ENCODE measurements at places on chromosomes 16 and 17.

- no peak for DNase-seq
Measured at GRCh38 chr17:27895123-27895895, 2.1 kb upstream of the LYRM9 start.

DNA sequence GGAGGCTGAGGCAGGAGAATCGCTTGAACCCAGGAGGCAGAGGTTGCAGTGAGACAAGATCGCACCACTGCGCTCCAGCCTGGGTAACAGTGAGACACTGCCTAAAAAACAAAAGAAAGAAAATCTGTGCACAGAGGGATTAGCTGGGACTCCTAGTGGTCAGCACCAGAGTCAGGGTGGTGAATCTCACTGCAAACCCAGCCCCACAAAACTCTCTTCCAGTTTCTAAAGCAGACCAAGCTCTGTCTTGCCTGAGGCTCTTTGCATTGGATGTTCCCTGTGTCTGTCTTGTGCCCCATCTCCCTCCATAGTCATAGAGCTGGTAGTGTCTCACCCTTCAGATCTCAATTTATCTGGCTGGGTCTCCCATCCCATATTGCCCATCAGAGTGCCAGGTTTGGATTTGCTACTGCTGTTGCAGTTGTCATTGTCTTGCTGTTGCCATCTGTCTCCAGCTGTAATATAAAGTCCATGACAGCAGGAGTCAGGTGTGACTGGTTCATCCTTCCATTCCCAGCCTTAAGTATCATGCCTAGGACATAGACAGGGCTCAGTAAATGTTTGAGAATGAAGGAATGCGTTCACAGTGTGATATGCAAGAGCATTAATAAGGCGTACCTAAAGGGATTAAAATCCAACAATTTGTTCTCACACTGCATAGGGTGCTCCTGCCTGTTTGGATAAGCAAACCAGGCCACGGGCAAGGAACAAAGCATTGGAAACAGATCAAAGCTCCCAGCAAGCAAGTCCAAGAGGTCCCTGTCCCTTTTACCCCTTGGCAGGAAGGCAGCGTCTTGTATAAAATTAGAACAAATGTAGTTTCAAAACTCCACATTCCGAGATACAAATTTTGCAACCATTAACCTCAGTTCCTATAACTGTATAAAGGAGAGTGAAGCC lies 614.6 kb upstream of the CDH5 start:
- DNase-seq, result no peak

DNA sequence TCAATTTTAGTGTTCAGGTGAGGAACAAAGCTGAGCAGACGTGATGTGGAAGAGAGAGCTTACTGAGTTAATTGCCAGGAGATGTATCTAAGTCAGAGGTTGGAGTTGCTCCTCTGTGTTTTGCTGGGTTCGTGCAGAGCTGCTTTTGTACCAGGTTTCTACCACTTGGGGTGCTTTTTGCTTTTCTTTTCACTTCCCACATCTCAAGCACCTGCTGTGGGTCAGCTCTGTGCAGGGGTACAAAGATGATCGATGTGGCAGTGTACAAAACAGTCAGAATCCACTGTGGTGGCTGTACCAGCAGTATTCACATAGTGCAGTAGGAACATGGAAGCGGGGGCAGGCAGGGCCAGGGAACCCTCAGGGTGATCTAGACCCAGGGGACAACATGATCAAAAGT lies 14.8 kb downstream of the UNK start:
- DNase-seq, result no peak

- no peak for DNase-seq
Measured at GRCh38 chr17:39171933-39172332, 6.0 kb upstream of the ARL5C start.

DNA sequence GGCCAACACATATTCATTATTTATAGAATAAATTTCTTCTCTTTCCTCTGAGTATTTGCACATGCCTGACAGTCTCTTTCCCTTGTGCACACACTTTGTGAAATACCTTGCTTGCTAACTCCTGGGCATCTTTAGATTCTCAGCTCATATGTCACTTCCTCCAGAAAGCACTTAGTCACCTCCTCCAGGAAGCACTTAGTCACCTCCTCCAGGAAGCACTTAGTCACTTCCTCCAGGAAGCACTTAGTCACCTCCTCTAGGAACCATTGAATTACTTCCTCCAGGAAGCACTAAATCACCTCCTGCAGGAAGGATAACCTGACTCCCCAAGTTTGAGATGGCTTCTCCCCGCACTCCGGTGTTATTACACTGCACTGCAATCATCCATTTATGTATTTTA lies 462.5 kb upstream of the EEF2KMT start:
- DNase-seq, result no peak

DNA sequence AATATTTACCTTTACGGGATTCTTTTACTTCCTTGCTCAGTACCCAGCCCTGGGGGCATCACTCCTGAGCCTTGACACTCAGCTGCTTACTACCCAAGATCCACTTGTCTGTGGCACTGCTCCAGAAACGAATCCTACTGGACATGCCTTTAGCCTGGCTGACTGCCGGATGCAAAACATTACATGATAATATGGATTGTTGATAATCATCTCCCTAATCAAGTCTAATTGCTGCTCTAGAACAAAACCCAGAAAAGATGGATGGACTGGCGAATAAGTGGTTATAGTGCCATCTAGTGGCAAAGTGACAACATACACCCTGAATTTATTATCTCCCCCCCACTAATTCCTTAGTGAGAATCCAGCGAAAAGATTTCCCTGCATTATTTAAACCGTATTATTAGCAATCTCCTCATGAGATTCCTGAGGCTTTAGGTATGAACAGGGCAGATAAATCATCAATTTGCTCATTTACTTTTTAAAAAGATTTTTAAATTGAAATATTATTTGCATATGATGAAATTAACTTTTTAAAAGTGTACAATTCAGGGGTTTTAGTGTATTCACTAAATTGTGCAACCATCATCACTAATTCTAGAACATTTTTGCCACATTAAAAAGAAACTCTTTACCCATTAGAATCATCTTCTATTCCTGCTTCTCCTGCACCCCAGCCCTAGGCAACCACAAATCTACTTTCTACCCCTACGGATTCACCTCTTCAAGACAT lies 61.6 kb downstream of the RGS9 start:
- peak; percentile 84 for DNase-seq

GRCh38 chr17:17833658-17834357 lies 3.0 kb downstream of the SREBF1 start:
- no peak for DNase-seq

DNA sequence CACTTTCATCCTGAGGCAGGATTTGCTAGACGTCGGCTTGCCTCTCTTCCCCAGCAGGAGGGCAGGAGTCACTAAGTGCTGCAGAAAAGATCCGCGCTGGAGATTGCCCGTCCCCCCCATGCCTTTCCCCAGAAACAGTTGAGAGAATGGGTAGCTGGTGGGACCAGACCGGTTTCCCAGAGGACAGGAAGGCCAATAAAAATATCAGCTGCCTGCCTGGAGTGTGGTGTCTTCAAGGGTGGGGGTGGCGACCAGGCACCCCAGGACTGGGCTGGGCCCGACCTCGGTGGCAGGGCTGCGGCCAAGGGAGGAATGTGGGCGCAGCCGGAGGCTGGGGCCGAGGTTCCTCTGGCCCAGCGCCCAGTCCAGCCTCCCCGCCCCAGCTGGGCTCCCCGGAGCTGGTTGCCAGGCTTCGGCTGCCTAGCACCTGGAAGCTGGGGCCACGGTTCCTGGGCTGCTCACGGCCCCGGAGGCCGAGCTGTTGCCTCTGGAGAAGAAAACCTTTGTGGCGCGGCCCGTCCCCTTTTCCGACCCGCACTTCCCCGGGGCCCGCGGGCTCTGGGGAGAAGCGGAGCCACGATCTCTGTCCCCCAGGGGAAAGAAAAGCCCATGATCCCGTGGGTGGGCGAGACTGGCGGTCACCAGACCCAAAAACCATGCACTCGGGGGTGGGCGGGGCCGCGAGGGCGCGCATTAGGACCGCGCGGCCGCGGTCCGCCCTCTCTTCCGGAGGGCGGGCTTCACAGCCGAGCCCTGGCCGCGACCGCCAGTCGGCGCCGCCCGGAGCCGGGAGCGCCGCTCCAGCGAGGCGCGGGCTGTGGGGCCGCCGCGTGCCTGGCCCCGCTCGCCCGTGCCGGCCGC lies at the start of gene TRAF4:
Gene TRAF4, plus strand, starts transcription at position 769 of the 861 bp plus-strand sequence. CDS start 102 bp downstream, outside the sequence.
- DNase-seq, result peak; percentile 80

GRCh38 chr17:48012151-48012520 lies 25.5 kb downstream of the COPZ2 start:
- DNase-seq, result peak; percentile 26

DNA sequence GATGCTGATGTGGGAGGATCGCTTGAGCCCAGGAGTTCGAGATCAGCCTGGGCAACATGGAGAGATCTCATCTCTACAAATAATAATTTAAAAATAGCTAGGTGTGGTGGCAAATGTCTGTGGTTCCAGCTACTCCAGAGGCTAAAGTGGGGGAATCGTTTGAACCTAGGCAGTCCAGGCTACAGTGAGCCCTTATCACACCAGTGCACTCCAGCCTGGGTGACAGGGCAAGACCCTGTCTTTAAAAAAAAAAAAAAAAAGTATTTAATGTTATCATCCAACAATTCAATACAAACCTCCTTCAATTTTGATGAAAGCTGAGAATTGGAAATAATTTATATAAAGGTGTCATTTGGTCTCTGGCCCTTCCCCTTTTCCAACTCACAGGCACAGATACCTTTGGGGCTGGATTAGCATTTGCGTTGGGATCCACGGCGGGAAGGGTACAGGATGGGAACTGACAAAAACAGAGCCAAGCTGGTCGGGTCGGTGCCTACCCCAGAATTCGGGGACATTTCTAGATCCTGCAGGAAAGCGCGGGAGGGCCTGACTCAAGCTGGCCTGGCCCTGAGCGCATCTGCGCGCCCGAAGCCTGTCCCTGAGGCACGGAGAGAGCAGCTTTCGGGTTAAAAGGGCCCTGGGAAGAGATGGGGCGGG lies 860 bp upstream of the DCAF7 start:
- no peak for DNase-seq

DNA sequence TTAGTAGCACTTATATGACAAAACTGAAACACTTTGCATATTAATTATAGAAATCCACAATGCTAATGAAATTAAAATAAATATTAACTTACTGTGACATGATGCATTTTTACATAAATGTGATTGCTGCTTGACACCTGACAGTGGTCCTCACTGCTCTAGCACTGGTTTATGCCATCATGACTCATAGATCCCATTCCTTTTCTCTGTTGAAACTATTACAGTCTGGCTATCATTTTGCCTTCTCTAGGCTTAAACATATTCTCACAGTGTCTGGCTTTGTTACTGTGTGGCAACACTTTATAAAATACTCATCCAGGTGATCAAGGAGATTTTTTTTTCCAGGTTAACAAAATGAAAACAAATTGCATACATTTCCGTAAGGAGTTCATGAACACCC lies 108.0 kb downstream of the MRTFB start:
- no peak for DNase-seq

DNA sequence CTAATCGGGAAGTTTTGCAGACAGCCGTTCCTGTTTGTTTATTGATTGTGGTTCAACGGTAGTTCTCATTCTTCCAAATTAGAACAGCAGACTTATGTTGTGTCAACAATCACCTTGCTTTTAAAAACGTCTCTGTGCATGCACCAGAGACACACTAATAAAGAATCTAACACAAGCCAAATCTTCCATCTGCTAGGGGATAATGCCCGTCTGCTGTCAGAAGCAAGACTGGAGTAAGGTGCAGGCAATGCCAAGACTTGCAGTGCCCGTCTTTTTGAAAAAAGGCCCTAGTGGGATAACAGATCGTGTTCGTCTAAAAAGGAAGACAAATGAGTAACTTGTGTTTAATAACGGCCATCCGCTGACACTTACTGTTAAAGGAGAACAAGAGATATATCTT lies 158.4 kb downstream of the KCNJ2 start:
- DNase-seq, result no peak

GRCh38 chr16:66278111-66278531 lies 88.4 kb upstream of the CDH5 start:
- DNase-seq, result no peak

GRCh38 chr17:7045492-7046126 lies 1.7 kb upstream of the SLC16A11 start:
- DNase-seq, result peak; percentile 82

DNA sequence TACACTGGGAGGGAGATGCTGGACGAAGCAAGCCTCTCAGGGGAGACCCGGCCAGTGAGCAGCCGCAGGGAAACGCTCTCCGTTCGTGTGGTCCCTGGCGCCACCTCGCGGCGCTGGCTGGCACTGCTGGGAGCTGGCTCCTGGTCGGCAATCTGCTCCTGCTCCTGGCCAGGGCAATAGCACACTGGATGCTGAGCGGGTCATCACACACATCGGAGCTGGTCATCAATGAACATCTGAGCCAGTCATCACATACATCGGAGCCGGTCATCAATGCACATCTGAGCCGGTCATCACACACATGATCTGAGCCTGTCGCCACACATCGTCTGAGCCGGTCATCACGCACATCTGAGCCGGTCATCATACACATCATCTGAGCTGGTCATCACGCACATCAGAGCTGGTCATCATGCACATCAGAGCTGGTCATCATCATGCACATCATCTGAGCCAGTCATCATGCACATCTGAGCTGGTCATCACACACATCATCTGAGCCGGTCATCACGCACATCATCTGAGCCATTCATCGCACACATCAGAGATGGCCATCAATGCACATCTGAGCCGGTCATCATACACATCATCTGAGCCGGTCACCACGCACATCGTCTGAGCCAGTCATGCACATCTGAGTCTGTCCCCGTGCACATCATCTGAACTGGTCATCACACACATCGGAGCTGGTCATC lies 217.3 kb downstream of the RBFOX3 start:
- DNase-seq, result peak; percentile 63

- DNase-seq, result no peak
Measured at GRCh38 chr17:76670718-76671122, 27.2 kb upstream of the ST6GALNAC1 start.

- DNase-seq, result no peak
Measured at GRCh38 chr17:38994026-38994425, 26.8 kb upstream of the FBXO47 start.

GRCh38 chr16:9845661-9846361 lies 336.4 kb downstream of the GRIN2A start:
- DNase-seq, result peak; percentile 72

GRCh38 chr17:57518587-57519581 lies 226.2 kb downstream of the CCDC182 start:
- DNase-seq, result no peak

DNA sequence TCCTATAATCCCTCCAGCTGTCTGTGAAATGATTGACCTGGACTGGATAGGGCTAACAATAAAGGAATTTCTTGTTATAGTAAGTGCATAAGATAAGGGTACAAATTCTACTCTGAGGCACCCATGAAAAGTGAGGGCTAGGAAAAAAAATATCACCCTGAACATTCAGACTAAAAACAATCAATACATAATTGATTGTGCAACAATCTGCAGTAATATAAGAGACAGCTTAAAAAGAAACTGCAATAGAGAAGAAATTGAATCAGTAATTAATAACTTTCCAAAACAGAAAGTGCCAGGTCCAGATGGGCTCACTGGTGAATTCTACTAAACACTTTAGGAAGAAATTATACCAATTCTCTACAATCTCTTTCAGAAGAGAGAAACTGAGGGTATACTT lies 44.2 kb upstream of the CREBBP start:
- no peak for DNase-seq

DNA sequence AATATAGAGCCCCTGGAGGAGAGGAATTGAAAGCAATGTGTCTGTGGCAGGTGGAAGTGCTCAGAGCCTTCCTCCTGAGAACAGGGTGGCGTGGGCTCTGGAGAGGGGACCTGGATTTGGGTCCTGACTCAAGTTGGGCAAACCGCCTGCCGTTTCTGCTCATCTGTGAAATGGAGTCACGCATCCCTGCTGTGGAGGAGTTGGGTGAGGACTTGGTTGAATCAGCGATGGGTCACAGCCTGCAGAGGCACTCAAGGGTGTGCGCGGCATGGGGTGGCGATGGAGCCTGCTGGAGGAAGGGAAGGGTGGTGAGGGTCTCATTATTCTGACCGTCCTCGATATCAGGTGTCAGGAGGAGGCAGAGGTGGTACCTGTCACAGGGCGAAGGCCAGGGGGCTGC lies 3.1 kb downstream of the ADAD2 start:
- no peak for DNase-seq
